ENCODE measurements at places on chromosomes 3 and 15.
A peak's percentile ranks its signal among the peaks of the same experiment; 100 is the strongest.

DNA sequence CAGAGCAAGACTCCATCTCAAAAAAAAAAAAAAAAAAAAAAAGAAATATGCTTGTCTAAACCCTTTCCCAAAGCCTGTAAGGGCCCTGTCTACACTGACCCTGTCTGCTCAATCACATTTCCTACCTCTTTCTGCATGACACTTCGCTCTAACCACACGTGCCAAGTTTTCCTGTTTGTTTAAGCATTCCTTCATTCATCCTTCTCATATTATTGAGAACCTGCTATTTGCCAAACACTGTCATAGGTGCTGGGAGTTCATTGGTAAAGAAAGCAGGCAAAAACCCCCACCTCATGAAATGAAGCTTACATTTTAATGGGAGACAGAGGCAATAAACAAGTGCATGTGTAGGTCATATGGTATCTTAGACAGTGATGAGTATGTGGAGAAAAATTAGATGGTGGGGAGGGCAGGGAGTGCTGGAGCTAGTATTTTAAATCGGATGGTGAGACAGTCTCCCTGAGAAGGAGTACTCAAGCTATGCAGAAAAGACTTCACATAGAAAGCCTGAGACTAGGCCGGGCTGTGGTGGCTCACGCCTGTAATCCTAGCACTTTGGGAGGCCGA is 48.0 kb downstream of the B3GNT5 start:
- DNase-seq = no peak

DNA sequence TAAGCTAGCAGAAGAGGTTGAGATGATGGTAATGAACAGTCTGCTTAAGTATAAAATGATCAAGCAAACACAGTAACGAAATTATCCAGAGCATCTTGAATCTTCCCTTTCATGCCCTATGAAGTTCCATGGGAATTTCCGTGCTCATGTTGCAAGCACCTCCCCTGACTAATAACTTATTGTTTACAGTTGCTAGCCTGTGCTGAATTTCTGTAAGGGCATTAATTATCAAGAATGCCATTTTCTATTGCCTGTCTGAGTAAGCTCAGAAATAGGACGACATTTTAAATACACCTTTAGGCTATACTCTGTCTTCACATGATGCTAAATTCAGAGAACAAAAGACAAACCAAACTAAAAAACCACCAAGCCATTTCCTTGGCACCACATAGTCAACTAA is 257.5 kb upstream of the LRTM1 start:
- no peak for DNase-seq

DNA sequence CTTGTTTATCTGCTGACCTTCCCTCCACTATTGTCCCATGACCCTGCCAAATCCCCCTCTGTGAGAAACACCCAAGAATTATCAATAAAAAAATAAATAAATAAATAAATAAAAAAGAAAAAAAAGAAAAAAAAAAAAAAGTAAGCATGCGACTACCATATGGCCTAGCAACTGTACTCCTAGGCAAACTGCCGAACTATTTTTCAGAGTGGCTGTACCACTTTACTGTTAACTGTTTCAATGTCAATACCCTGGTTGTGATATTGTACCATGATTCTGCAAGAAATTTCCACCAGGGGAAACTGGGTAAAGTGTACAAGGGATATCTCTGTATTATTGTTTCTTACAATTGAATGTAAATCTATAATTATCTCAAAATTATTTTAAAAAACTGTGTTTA is 41.3 kb upstream of the MAP4 start:
- no peak for DNase-seq

GRCh38 chr3:194101592-194102432 is 34.1 kb upstream of the HES1 start:
- no peak for DNase-seq

- no peak for DNase-seq
Observed at GRCh38 chr3:76941376-76941775, 98.5 kb upstream of the ROBO2 start.

GRCh38 chr3:58009026-58009748 is 965 bp downstream of the FLNB start:
- no peak for DNase-seq

- DNase-seq = no peak
Observed at GRCh38 chr15:47414207-47414606, 303.1 kb upstream of the SEMA6D start.

GRCh38 chr15:52642386-52643361 is 36.5 kb downstream of the ATOSA start:
- DNase-seq = no peak

DNA sequence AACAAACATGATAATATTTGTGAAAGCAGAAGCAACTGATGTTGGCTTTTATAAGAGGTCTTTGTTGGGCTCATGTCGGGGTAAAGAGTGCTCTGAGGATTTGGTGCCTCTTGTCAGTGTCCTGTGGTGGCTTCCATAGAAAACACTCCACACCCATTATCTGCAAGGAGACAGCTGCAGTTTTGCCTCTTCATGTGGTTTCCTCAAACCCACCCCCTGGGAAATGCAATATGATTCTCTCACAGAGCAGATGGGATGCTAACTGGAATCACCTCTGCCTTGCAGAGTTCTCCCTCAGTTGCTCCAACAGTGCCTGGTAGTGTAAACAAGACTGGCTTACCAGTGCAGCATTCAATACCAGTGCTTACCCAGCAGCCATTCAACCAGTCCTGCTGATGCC is 771.4 kb upstream of the CFAP20DC start:
- DNase-seq = no peak

DNA sequence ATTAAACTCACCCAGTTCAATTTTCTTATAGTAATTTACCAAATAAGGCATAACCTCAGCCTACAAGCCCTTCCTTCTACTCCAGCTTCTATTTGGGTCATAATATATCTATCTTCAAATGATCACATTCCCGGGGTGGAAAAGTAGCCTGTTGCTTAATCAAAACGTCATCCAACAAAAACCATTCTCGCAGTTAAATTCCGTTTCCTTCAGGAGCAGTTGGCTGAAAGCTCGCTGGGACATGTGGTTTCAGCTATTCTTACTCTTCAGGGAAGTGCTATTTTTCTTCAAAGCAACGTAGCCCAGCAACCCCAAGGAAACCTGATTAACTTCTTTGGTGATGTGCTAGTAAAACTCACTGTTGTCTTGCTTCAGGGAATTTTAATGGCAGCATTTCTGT is 59.6 kb downstream of the MAGI1 start:
- DNase-seq = no peak

DNA sequence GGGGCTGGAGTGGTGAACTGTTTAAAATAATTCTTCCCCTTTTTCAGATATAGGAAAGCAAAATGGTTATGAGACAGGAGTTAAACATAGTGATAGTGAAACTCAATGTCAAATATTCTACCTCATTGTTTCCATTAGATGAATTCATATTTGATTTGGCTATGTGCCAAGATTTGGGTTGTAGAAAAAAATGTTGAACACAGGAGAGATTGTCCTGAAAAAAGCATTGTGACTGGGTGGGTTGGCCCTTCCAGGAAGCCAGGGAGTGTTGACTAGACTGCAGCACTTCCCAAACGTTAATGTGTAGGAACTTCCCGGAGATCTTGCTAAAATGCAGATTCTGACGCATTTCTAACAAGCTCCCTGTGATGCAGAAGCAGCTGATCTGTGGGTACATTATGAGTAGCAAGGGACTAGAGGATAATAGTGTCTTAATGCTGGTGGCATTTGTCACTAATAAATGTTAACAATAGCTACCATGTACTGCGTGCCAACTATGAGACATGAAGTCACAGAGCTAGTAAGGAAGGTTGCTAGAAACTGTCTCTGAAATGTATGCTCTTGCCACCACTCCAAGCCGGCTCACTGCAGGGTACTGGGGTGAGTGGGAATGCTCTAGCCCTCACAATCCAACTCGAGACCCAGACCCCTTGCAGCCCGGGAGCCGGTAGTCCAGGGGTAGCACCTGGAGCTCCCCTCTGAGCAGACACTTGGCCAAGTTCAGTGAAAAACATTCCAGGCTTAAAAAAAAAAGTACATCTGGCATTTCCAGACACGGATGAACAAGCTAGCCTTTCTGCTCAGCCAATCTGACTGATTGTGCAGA is 120.6 kb downstream of the CD47 start:
- DNase-seq = peak; percentile 61

GRCh38 chr15:29135702-29136646 is 133.6 kb downstream of the NSMCE3 start:
- DNase-seq = no peak

GRCh38 chr3:188326968-188327367 is 173.0 kb downstream of the LPP start:
- DNase-seq = no peak

DNA sequence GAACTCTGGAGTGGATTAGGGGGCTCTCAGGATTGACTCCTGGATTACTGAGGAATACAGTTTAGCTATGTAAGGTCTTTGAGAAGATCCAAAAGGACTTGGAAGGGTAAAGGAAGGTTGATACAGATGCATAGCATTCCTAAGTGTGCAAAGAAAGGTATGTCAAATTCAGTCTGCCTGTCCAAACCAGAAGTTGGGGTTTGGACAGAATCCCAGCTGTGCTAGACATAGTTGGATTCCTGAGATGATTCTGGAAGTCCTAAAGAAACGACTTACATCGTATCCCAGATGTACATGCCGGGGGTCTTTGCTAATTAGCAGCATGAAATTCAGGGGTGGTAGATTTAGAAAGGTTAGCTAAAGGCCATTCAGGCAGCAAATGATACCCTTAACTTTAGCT is 97.7 kb upstream of the TSPAN3 start:
- DNase-seq = no peak

DNA sequence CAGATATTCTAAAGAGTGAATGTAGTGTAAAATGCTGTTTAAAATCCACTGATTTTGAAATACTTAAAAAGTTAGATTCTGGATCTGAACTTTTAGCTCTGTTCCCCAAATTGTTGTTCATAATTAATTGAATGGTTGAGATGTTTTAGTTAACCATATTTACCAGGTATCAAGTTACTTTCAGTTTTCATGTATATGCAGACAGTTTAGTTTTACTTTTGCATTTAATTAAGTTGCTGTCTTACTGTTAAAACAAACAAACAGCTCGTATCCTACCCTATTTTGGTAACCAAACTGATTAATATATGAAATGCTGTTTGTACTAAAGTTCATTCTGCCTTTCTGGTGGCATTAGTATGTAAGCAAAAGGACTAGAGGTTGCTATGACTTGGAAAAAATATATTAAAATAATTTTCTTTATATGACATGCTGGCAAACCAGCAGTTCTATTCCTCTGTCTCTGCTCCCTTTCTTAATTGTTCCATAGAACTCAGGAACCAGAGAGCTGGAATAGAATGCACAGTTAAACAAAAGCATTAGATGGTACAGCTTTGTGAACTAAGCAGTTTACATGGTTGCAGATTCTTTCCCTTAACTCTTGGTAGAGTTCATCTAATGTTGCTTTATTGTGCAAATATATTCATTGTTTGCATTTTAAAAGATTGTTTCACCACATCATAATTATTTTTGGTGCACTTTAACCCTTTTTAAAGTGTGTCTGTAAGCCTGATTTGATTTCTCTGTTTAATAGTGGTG is 39.5 kb upstream of the SCAANT1 start:
- no peak for DNase-seq

DNA sequence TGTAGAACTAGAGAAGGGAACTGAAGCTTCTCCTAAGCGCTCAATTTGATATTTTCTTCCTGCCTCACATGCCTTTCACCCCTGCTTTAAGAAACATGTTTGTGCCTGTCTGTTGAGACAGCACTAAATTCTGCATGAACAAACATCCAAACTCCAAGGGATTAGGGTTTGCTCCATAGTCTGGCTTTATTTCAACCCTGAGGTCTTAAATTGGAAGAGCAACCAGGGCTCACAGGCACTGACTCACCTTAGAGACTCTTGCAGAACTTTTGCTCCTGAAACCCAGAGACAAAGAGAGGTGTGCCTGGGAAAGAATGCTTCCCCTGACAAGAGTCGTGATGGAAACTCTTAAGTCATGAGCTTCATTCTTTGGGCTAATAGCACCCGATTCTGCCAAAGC is 393.9 kb upstream of the MCTP2 start:
- DNase-seq = no peak

GRCh38 chr15:69610858-69611257 is 158.2 kb downstream of the RPLP1 start:
- DNase-seq = no peak

DNA sequence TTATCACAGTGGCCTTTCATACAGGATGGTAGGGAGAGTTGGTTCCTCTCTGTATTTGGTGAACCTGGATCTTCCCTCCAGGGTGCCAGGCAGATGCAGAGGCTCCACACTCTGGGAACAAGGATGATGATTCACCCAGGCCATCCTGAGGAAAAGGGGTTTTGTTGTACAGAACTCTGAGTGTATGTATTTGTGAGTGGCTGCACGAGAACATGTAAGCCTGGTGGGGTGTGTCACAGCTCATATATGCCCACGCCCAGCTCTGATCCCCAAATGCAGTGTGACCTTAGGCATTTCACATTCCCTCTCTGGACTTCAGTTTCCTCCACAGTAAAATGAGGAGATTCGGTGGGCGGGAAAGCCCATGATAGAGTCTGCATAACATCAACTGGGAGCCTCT is 11.6 kb upstream of the CILP start:
- DNase-seq = no peak

- DNase-seq = no peak
Observed at GRCh38 chr3:124833710-124834332, 53.3 kb downstream of the ITGB5 start.

DNA sequence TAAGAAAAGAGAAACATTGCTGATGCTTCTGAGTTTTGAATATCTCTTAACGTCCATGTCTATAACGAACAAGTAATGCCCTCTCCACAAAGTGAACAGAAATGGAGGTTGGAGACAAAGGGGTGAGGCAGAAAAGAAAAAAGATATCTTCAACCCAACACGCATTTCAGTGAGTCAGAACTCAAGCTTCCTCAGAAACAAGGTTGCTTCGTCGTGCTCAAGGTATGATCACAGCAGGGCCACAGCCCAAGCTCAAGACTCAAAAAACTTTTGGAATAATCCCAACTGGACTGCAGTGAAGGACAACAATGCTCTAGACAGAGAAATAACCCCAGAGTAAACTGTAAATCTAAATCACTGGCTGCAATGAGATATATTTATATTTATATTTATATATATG is 18.9 kb downstream of the WNT5A start:
- DNase-seq = no peak

DNA sequence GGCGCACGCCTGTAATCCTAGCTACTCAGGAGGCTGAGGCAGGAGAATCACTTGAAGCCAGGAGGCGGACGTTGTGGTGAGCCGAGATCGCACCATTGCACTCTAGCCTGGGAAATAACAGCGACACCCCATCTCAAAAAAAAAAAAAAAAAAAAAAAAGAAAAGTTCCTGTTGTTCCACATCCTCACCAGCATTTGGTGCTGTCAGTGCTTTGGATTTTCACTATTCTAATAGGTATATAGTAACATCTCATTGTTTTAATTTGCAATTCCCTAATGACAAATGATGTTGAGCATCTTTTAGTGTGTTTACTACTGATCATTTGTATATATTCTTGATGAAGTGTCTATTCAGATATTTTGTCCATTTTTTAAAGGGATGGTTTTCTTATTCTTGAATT is 24.6 kb downstream of the UBR1 start:
- no peak for DNase-seq

- no peak for DNase-seq
Observed at GRCh38 chr3:113183748-113184661, 27.4 kb upstream of the BOC start.

GRCh38 chr15:100712226-100712625 is 109.8 kb downstream of the ASB7 start:
- DNase-seq = no peak

- DNase-seq = no peak
Observed at GRCh38 chr3:196166741-196167140, 44.5 kb downstream of the ZDHHC19 start.
